ENCODE measurements at places on chromosomes 11 and 22.

DNA sequence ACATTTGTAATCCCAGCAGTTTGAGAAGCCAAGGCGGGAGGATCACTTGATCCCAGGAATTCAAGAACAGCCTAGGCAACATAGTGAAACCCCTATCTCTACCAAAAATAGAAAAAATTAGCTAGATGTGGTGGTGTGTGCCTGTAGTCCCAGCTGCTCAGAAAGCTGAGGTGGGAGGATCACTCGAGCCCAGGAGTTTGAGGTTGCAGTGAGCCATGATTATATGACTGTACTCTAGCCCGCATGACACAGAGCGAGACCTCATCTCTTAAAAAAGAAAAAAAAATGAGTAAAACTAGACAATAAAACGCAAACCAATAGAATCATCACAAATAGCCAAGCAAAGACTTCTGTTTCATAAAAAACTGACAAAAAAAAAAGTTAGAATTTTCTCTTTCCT, 21.8 kb downstream of the NUCB2 start:
- no peak for DNase-seq

DNA sequence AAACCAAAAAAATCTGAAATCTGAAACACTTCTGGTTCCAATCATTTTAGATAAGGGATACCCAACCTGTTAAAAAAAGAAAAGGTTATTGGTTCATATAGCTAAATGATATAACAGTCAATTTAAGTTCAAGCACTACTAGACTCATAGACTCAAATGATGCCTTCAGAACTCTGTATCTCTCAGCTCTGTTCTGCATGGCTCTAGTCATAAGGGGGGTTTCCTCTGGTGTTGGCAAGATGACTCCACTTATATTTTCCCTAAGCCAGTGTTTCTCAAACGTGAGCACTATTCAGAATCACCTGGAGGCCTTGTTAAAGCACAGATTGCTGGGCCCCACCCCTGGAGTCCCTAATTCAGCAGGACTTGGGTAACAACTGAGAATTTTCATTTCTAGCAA, 11.5 kb upstream of the RRAS2 start:
- no peak for DNase-seq

DNA sequence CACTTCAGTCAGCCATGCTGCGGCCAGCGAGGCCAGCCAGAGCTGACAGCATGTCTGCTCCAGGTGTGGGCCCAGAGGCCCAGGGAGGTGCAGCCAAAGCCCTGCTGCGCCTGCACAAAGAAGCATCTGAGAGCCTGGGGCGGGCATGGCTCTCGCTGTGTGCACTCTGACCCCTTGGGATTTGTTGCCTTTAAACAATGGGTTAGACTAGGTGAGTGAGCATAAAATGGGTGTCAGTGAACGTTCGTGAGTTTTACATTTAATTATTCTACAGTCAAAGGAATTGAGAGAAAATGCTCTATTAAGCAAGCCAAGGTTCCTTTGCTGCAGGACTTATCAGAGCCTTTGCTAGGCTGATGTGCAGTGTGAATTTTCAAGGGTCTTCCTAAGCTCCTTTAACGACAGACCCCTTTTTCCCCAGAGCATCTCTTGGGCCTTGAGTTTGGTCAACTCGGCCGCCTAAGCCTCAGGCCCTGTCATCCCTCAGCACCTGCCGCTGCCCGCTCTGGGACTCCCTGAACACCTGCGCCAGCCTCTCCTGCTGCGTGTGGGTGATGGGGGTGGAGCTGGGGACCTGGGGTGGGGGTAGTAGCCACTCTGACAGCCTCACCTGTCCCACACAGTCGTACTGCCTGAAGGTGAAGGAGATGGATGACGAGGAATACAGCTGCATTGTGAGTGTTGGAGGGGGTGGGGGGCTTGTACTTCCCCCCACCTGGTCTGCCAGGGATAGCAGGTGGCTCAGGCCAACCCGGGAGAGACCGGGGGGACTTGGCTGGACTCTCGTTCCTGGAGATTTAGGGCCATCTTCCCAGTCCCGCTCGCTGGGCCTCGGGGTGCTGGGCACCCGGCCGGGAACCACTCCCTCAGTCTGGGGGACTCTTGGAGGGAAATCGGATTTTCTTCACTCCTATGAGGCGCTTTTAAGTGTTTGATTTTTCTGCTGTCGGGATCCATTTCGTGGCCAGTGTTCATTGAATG, 10.5 kb downstream of the SLC16A8 start:
- DNase-seq, result no peak

GRCh38 chr11:74863410-74863809, 85.5 kb downstream of the XRRA1 start:
- DNase-seq, result no peak

- DNase-seq, result no peak
Measured at GRCh38 chr11:80280737-80281136, 839.9 kb upstream of the TENM4 start.

- no peak for DNase-seq
Measured at GRCh38 chr11:66477263-66478201, 2.7 kb upstream of the DPP3 start.

GRCh38 chr11:47375020-47375419, 3.3 kb downstream of the SPI1 start:
- no peak for DNase-seq

GRCh38 chr11:100849009-100849900, 162.2 kb downstream of the ARHGAP42 start:
- DNase-seq, result no peak

- no peak for DNase-seq
Measured at GRCh38 chr22:27466229-27466628, 335.3 kb downstream of the MN1 start.

GRCh38 chr11:76436020-76436419, 8.8 kb upstream of the EMSY start:
- no peak for DNase-seq

DNA sequence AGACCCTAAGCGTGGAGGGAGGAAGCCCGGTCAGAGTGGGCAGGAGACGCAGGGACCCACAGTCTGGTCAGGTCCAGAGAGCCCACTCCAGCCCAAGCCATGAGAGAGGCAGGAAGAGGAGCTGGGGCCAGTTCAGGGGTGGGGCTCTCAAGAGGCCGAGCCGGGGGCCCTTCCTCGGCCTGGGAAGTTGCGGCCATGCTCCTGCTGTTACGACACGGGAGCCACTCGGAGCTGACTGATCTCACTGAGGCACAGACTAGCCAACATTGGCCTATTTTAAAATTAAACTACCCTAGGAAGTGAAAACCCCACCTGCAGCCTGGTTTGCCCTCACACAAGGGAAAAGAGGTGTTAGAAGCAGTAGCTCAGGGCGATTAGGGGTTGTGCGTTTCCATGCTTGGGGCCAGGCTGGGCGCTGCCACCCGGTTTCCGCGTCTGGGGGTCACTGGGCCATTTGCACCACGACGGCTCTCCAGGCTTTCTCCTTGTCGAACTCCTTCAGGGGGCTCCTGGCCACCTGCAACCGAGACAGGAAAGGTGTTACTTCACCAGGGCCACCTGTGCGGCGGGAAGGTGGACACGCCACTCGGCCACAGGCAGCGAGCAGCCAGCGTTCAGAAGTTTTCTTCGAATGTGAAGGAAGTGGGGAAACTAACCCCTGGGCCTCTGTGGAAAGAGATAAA, 3.2 kb upstream of the TTLL8 start:
- DNase-seq, result no peak

GRCh38 chr11:69918938-69919650, 99.9 kb upstream of the FGF3 start:
- DNase-seq, result no peak

GRCh38 chr22:42418811-42419242, 13.4 kb downstream of the NFAM1 start:
- no peak for DNase-seq

DNA sequence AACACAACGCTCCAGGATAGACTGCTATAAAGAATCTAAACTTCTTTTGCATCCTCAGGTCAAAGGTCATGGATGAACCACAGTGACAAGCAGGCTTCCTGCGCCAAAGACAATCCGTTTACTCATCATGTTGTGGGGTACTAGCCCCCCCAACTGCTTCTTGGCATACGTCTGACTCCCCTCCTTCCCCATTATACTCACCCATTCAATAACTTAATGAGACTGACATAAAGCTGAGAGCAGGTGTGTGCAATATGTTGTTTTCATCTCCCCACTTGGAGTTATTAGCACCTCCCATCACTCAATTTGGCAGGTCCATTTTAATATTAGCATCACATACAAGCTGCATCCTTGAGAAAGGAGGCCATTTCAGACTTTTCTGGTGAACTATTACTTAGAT, 157.1 kb downstream of the CADM1 start:
- DNase-seq, result no peak

DNA sequence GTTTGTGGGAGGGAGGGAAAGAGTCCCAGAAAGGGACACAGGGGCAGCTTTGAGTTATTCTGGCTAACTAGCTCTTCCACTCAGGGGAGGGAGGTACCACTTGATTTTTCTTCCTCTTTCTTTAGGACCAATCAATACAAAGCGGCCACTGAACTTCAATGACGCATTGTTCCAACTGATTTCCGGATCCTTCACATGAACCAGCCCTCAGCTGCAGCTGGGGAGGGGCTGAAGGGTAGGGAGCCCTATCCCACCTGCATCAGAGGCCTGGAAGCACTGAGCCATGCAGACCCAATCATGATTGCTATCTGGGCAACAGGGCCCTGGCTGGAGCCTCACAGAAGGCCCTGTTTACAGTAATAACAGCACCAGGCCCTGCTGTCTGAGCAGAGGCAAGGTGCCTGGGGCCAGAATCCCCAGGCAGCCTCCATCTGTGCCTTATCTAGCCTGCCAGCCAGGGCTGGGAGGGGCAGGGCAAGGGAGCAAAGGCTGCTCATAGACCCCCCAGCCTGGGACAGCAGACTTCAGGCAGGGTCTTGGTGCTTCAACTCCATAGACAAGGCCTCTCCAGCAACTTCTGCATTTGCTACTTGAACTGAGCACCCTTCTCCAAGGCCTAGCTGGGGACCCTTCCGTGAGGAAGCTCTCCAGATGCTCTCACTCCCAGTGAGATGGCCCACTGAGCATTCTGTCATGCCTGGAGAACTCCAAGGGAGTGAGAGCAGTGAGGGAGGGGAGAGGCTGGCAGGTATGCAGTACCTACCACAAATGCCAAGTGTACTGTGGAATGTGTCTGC, 22.5 kb downstream of the CLPB start:
- DNase-seq, result no peak

- no peak for DNase-seq
Measured at GRCh38 chr11:25615069-25615468, 716.9 kb upstream of the ANO3 start.

DNA sequence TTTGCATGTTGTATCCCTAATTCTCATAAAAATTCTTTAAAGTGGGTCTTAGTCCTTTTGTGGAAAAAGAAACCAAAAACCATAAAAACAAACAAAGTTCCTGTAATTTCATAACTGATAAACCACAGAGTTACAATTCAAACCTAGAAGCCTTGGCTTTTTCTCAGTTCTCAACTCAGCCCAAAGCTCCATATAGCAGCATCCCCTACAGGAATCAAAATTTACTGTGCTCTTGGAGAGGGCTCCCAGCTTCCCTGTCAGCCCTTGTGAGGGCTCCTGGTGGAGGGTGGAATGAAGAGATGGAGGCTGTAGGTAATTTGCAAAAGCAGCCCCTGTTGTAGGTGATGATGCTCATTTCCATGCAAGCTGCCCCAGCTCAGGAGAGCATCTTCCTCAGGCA, 506.1 kb upstream of the KIRREL3 start:
- no peak for DNase-seq

GRCh38 chr11:111417011-111417765, 38.1 kb upstream of the POU2AF1 start:
- no peak for DNase-seq

DNA sequence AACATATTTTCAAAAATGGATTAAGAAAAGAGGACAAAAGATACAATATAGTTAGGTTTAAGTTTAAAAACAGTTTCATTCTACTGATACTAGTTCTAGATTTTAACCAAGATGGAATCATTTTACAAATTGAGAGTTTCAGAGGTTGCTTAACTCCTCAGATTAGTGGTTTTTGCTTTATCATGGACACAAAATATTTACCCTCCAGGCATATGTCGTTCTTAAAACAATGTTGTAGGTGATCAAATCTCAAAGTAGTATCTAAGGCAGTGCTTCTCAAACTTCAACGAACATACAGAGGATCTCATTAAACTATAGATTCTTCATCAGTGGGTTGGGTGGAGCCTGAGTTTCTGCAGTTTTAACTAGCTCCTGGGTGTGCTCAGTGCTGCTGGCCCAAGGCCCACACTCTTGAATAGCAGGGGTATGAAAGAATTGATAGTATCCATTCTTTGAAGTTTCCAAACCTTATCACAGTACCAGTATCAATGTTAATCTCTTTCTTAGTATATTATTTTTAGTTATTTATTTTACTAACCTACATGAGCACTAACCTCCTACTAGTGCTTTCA, 48.0 kb downstream of the YAP1 start:
- DNase-seq, result no peak

- no peak for DNase-seq
Measured at GRCh38 chr22:27433099-27433498, 368.5 kb downstream of the MN1 start.

- no peak for DNase-seq
Measured at GRCh38 chr22:26546282-26546681, 34.0 kb upstream of the TFIP11 start.

GRCh38 chr11:85680897-85681296, 5.1 kb downstream of the CCDC89 start:
- DNase-seq, result no peak

DNA sequence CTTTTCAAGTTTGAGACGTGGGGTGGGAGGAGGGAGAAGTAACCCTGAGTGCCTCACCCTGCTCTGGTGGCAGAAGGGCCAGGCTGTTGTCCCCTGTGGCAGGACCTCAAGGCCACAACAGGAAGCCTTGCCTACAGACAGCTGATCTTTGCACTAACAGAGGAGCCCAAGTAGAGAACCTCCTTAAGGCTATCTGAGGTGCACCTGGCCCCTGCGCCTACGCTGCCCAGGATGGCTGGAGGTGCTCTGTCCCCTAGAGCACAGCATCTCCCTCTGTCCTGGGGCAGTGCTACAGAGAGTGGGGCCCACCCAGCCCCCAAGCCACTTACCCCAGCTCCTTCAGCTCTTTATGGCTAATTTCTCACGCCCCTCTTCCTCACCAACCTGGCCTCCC, 27.0 kb downstream of the MYO7A start:
- no peak for DNase-seq

- DNase-seq, result no peak
Measured at GRCh38 chr22:21018314-21018713, 3.3 kb downstream of the P2RX6 start.

- DNase-seq, result no peak
Measured at GRCh38 chr11:15780382-15780781, 576.0 kb downstream of the SOX6 start.

Data from CD4-positive, alpha-beta memory T cell (primary cell).